Liver (tissue), 10 donors: ENCODE measurements at places on chromosomes 11 and 22.

DNA sequence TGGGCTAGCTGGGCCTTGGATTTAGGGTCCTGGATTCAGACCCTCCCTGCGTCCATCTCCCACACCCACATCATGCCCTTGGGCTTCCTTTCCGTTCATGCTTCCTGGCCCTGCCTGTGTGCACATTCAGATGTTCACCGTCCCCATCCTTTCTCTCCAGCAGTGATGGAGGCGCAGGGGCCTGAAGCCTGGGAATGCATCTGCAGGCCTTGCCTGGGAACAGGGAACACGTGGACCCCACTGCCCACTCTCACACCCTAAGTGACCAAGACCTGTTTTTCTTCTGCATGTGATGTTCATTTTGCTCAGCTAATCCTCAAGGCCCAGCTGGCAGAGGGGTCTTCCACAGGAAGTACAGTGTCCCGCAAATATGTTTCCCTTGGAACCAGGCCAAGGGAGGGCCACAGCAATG, 91.6 kb upstream of the PARVA start:
- no peak for DNase-seq
- H3K27me3 ChIP-seq: no peaks in the 10 kb centered on the region
- no peak overlapping the region for H3K27ac ChIP-seq
- H3K4me1 ChIP-seq: no peaks in the 10 kb centered on the region

DNA sequence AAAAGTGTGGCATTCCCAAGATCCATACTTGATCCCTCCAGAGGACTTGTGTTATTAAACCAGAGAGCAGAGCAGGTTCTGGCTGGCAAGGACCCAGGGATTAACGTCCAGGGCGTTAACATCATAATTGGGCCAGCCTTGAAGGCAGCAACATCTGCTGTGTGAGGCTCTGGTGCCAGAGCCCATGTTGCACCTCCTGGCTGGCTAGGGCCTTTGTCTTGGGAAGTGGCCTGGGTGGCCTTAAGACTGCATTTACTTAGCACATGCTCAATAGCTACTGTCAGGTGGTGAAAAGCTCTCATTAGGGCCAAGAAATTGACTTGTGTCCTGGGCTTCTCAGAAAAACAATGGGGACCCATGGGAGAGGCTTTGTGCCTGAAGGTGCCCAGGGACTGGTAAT, 66.6 kb downstream of the CACNG2 start:
- H3K36me3 ChIP-seq: no peaks in the 10 kb centered on the region
- no peak overlapping the region for H3K4me3 ChIP-seq
- no peak overlapping the region for H3K27ac ChIP-seq
- no peaks in the 10 kb centered on the region for H3K4me1 ChIP-seq
- no peak for DNase-seq
- H3K27me3 ChIP-seq: peaks cover 3% of the 10 kb centered on the region

DNA sequence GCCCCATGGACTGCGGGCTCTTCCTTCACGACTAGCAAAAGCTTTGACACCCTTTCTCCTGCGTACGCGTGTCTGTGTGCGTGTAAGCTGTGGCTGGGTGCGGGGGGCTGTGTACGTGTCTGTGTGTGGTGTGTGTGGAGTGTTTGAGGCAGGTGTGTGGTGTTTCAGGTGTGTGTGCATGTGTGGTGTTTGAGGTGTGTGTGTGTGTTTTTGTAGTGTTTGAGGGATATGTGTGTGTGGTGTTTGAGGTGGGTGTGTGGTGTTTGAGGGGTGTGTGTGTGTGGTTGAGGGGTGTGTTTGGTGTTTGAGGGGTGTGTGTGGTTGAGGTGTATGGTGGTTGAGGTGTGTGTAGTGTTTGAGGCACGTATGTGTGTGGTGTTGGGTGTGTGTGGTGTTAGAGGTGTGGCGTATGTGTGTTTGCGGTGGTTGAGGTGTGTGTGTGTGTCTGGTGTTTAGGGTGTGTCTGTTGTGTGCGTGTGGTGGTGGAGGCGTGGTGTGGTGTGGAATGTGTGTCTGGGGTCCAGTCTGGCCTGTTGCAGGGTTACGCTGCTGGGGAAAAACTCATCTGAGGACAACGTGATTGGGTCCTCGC, 687 bp upstream of the ARSA start:
- H3K27ac ChIP-seq: peak overlapping the region; percentile 77
- H3K36me3 ChIP-seq: no peaks in the 10 kb centered on the region
- H3K27me3 ChIP-seq: no peaks in the 10 kb centered on the region
- DNase-seq: no peak
- H3K4me1 ChIP-seq: peaks cover 17% of the 10 kb centered on the region
- H3K4me3 ChIP-seq: peak overlapping the region; percentile 88

DNA sequence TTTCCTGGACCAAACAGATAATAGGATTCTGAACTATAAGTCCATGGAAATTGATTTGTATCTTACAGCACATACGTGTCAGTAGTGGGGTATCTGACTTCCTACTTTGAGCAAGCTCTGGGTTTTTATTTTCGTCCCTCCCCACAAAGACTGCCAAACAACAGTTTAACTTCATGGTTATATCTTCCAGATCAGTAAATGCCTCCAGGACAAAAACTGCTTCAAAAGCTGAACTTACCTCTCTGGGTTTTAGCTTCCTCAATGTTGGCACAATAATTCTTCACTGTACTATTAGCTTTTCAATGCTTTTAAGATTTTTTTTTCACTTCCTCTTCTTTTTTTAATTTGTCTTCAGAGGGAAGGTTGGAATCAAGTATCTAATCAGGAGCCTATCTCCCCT, 4.2 kb upstream of the DPF2 start:
- no peaks in the 10 kb centered on the region for H3K27me3 ChIP-seq
- H3K36me3 ChIP-seq: no peaks in the 10 kb centered on the region
- no peak overlapping the region for H3K27ac ChIP-seq
- peaks cover 3% of the 10 kb centered on the region for H3K4me1 ChIP-seq
- no peak overlapping the region for H3K4me3 ChIP-seq

DNA sequence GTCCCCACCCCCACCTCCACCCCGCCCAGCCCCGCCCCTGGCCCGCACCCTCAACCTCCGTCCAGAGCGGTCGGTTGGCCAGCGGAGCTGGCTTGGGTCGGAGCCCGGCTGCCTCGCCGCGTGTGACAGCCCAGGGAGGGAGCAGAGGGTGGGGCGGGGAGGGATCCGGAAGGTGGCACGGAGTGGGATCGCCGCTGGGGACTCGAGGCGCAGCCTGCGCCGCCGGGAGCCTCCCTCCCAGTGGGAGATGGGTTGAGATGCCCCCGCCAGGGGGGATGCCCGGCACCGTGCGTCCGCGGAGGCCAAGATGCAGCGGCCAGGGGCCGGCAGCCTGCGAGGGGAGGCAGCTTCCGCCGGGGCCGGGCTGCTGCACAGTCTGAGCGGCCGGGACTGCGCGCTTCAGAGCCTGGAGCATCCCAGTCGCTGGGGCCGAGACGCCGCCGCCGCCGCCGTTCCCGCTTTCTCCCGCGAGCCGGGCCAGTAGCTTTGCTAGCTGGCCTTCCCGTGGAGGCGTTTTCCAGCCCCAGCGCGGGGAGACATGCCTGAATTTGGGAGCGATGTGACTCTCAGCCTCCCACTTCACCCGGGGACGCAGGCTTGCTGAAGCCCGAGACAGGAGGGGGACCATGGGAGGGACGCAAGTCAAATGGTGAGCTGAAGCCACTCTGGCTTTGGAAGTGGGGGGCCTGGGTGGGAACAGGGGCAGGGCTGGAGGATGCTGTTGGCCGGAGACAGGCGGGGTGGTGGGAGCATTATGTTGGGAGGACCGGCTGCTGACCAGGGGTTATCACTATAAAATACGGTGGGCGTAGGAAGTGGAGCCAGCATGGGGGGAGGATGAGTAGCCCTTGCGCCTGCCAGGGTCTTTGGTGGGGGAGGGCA, 40.2 kb downstream of the DIXDC1 start:
- peak overlapping the region; percentile 36 for H3K27ac ChIP-seq
- no peaks in the 10 kb centered on the region for H3K36me3 ChIP-seq
- H3K4me3 ChIP-seq: peak overlapping the region; percentile 20

DNA sequence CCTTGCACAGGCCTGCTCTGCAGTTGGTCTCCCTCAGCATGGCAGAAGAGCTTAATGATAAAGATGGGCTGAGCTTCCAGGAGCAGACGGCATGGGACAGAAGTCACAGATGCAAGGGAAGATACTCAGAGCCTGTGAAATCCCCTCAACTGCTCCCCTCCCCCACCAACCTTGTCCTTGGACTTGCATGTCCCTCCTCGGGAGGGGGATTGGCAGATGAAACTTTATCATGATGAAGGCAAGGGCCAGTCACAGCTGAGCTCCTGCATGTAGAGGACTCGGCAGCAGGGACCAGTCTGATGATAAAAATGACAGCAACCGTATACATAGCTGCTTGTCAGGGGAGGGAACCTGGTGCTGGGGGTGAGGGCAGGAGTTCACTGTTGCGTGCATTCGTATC, 6.8 kb upstream of the SLC22A8 start:
- H3K4me1 ChIP-seq: no peaks in the 10 kb centered on the region
- H3K27me3 ChIP-seq: no peaks in the 10 kb centered on the region
- DNase-seq: no peak
- H3K36me3 ChIP-seq: no peaks in the 10 kb centered on the region
- H3K4me3 ChIP-seq: no peak overlapping the region
